RPMI7951 (cell line): ENCODE measurements at places on chromosomes 16 and 17. TPM values are rescaled to one million over a fixed set of nuclear protein-coding genes. Genes with fewer than 3 reads are reported as not detected.

GRCh38 chr16:52050418-52050817, 496.5 kb downstream of the TOX3 start:
- peak; percentile 70 for DNase-seq

Gene FN3K
- total RNA-seq, result 0.68 TPM in 1 of 2 replicates, not detected in the other

DNA sequence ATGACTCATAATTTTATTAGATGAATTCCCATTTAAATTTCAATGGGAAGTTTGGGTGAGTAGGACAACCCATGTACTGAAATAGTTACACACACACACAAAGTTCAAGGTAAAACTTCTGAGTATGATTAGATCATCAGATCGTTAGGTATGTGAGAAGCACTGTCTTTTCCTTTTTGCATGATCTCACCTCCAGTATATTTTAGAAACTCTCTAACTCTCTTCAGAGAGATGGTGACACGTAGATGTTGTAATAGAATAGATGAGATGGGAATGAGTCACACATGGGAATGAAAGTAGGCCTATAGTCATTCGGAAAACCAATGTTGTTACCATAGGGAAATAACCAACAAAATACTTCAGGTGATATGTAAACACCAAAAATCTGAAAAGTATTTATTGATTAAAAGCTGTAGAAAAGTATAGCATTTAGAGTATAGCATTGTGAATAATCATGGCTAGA, 22.2 kb downstream of the KRT23 start:
- DNase-seq, result peak; percentile 84

DNA sequence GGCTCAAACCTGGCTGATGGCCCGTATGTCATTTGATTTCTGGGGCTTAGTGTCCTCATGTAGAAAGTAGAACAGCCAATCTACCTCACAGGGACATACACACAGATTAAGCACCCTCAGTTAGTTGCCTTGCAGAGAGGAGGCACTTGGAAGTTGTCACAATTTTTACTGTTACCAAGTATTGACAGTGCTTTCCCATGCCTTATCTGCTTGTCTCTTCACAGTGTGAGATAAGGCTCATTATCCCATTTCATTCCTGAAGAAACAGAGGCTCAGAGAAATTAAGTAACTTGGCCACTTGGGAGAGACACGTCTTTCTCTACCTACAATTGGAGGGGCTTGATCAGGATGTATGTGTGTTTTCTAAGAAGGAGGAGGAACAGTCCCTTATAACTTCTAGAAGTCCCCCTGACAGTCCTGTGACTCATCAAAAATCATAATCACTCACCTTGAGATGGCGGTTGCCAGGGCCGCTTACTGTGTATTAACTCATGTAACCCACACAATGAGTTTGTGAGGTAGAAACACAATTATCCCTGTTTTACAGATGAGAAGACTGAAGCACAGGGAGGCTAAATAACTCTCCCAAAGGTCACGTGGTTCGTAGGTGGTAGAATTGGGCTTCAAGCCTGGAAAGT, 56.9 kb upstream of the LHX1 start:
- DNase-seq, result no peak

Gene ITGAD
- total RNA-seq, result not detected in 2 replicates

- peak; percentile 95 for DNase-seq
These were observed 137.1 kb downstream of the GAS7 start for GRCh38 chr17:10061111-10061845.

Gene STX1B
- total RNA-seq, result 0.29 and 0.60 TPM in 2 replicates

DNA sequence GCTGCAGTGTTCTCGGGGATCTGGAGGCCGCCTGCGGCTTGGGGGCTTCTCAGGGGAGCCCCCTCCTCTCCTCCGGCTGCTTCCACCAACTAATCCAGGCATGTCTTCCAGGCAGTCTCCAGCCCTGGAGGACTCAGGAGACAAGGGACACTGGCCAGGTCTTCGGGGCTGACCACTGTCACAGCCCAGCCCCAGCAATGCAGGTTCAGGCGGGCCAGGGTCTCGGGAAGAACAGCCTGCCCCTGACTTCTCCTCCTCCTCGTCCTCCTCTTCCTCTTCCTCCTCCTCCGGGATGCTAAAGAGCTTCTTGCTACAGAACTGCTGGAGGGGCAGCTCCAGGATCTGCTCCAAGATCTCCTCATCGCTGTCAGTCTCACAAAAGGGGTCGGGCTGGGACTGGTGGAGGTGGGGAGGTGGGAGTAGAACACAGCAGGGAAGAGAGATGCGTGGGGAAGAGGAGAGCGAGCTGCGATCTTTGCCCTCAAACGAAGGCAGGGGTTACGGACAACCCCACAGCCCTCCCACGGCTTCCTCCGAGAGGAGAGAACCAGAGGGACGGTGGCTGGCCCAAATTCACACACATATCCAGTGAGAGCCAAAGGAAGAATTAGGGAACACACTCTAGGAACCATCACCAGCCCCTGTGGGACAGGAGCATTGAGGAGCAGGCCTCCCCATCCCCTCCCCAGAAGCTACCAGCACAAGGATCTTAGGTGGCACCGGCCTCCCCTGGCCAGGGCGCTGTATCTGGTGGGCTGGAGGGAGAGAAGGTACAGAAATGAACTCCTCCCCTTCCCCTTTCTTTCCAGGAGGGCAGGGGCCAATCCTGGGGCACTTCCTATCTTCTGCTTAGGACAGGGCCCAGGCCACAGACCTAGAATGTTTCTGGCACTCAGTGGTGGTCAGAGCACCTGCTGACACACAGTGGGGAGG, 19.3 kb downstream of the TSPOAP1 start:
- no peak for DNase-seq

Gene GPR179
- not detected in 2 replicates for total RNA-seq

- no peak for DNase-seq
These were observed 6.0 kb downstream of the WFIKKN2 start for GRCh38 chr17:50841277-50841948.

- DNase-seq, result no peak
These were observed at the start of gene CACNG1 for GRCh38 chr17:67044016-67044772. Gene CACNG1 (plus strand): TSS chr17:67044554. CDS start chr17:67044661, 107 bp downstream.

DNA sequence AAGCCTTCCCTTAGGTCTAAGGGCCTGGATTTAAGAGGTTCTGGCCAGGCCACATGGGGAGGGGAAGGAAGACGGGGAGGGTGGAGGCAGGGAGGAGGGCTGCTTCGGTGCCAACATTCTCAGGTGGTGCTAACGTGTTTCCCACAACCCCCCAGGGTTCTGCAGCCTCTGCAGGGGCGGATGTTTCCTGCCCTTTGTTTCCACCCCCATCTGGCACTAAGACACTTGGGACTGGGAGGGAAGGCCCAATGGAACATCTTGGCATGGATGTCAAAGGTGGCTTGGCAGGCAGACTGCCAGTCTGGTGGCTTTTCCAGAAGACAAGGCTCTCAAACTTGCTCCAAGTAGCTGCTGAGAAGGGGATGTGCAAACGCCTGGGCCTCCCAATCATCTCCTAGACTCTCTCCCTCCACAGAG, 12.7 kb downstream of the HIC1 start:
- peak; percentile 94 for DNase-seq

- no peak for DNase-seq
These were observed 88.5 kb downstream of the NPIPB11 start for GRCh38 chr16:29318037-29318436.

DNA sequence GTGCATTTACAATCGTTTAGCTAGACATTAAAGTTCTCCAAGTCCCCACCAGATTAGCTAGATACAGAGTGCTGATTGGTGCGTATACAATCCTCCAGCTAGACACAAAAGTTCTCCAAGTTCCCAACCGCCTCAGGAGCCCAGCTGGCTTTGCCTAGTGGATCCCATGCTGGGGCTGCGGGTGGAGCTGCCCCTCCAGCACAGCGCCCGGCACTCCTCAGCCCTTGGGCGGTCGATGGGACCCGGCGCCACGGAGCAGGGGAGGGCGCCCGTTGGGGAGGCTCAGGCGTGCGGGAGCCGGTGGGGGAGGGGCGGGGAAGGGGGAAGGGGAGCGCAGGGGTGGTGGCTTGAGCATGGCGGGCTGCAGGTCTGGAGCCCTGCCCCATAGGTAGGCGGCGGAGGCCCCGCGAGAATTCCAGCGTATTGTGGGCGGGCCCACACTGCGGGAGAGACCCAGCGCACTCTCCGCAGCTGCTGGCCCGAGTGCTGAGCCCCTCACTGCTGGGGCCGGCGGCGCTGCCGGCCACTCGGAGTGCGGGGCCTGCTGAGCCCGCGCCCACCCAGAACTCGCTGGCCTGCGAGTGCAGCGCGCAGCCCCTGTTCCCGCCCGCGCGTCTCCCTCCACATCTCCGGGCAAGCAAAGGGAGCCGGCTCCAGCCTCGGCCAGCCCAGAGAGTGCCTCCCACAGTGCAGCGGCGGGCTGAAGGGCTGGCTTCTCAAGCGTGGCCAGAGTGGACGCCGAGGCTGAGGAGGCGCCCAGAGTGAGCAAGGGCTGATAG, 907.5 kb downstream of the CDH8 start:
- no peak for DNase-seq

Gene ABCA9
- total RNA-seq, result not detected in 2 replicates

GRCh38 chr17:35023538-35023937, 40.0 kb downstream of the RFFL start:
- DNase-seq, result no peak

- no peak for DNase-seq
These were observed 159.5 kb downstream of the MSI2 start for GRCh38 chr17:57415751-57416207.

Gene BAHCC1
- total RNA-seq, result under 0.01 and 0.36 TPM in 2 replicates

Gene SLC5A11
- total RNA-seq, result not detected in 2 replicates

GRCh38 chr16:16122264-16122663, 101.0 kb downstream of the ABCC6 start:
- peak; percentile 8 for DNase-seq

DNA sequence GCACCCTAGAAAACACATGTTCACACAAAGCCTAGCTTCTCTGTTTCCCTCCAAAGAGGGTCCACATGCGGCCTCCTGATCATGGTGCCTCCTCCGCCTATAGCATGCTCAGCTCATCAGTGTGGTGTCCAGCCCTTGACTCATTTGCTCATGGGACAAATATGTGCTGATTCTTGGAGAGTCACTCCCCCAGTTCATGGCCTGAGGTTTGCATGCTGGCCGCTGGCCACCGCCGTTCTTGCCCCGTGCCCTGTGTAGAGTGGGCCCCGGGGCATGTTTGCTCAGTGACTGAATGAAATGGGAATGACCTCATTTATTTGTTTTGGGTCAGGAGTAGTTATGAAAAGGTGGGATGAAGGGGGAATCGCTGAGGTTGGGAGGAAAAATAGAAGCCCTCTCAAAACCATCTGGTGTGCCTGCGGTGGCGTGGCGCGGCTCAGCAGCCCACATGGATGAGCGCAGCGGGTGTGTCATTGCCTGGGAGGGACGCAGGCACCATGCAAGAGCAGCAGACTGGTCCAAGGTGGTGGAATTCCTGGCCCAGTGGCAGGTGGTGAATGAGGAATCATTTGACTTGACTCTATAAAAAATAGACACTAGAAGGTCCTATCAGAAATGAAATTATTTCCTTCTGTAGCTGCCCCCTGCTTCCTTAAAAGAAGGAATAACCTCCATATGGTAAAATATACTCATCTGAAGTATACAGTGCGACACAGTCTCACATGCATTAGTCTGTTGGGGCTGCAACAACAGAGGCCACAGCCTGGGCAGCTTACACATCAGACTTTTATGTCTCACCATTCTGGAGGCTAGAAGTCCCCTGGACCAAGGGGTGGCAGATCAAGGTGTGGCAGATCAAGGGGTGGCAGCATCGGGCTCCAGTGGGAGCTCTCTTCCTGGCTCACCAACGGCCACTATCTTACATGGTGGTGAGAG, 31.7 kb downstream of the CRISPLD2 start:
- peak; percentile 100 for DNase-seq

- peak; percentile 88 for DNase-seq
These were observed at the start of the genes PRMT7 and SLC7A6OS for GRCh38 chr16:68310774-68311511. Gene PRMT7 (plus strand): TSS chr16:68311019. CDS start chr16:68315980, 4,961 bp downstream. Gene SLC7A6OS (minus strand): TSS chr16:68310946. CDS start chr16:68310926, 20 bp downstream.

DNA sequence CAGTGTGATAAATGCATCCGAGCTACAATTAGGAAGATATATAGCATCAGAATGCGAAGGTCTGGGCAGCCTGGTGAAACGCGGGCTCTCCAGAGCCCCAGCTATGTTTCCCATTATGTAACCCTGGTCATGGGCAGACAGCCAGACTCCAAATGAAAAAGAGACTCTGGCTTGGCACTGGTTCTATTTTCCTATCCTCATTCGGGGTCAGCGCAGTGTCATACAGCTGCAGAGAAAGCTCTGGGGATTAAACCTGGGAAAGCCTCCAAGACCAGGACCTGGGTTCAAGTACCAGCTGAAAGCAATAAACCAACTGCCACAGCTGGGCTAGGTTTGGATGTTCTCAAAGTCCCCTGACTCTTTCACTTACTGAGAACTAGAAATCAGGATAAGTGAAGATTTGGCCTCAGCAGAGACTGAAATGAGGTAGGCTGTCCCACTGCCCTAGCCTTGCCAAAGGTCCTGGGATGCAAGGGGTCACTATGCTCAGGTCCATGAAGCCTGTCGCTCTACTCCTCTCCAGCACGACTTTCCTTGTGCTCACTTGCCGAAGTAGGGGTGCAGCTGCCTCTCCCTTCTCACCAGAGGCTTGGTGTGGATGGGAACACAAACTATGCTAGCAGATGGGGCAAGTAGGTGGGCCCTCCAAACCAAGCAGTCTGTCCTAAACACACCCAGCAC, 123.8 kb downstream of the SMG6 start:
- peak; percentile 98 for DNase-seq

DNA sequence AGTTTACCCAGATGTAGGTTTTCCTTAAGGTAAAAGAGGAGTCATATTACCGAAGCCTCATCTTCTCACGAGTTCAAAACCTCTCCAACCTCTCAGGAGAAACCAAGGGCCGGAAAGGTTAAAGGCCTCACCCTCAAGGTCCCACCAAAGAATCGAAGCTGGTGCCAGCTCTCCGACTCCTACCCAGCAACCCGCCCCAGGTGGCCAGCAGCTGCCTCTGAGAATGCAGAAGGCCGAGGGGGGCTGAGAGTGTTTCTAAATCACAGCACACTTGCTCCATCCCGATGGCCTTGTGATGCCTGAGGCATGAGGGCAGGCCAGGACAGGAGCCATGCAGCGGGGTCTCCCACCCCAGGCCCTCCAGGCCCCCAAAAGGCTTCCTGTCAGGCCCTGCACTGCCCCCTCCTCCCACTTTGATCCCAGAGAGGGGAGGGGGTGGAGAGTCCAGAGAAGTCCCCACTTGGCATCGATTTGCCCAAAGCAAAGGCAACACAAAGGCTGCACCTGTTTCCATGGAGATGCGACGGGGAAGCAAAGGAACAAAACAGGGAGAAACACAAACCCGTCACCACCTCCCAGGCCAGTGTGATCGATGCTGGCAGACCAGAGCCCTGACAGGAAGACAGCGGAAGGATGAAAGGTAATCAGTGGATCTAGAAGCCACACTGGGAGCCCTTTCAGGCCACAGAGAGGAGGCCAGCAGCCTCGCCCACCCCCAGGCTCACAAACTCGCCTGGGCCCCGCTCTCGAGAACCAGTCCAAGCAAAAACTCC, 39.0 kb downstream of the CUEDC1 start:
- no peak for DNase-seq

Gene GLTPD2
- not detected in 2 replicates for total RNA-seq

Gene MYOCD
- total RNA-seq, result not detected in 2 replicates

- DNase-seq, result no peak
These were observed 630.8 kb downstream of the MAF start for GRCh38 chr16:78969721-78970120.

DNA sequence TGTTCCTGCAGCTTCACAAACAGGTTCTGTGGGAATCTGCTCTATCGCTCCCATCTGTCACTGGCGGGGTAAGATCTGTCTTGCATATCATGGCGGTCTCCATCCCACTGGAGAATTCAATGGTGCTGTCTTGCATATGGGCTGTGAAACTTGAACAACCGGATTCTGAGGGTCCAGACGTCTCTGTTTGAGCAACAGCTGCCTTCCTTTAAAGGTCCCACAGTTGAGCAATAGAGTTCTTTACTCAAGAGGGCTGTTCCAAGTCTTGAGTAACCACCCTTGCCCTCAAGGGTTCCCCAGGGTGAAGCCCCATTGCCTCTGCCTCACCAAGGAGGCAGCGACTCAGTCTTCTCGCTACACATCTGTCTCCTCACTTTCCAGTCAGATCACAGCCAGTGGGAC, 50.8 kb downstream of the ZFHX3 start:
- no peak for DNase-seq

GRCh38 chr17:60372790-60373483, 19.0 kb downstream of the USP32 start:
- DNase-seq, result peak; percentile 71
